Ovary (tissue), 10 donors: ENCODE measurements at places on chromosomes 6 and 20.

GRCh38 chr6:131960371-131961133, 9.4 kb upstream of the CCN2 start:
- DNase-seq = no peak

GRCh38 chr6:3046295-3046694, 22.0 kb upstream of the RIPK1 start:
- DNase-seq = no peak

- DNase-seq = no peak
These were observed 10.1 kb upstream of the BAG2 start for GRCh38 chr6:57162028-57162427.

GRCh38 chr20:32271620-32272019, 5.8 kb upstream of the KIF3B start:
- DNase-seq = no peak

GRCh38 chr6:72832271-72832670, 210.4 kb downstream of the KCNQ5 start:
- no peak for DNase-seq

DNA sequence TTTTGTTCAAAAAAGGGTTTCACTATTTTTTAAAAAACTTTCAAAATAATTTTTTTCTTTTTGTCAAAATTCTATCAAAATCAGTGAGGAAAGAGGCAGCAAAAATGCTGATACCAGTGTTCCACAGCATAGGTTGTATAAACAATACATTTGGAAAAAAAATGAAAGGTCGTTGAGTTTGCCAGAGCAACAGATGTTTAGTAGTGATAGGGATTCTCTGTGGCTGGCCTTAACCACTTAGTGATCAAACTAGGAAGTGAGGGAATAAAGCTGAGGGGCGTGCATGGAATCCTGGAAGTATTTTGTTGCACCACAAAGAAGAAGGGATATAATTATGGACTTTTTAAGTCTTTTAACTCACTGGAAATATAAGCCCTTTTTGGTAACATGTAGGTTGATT, 555.3 kb upstream of the CHD6 start:
- no peak for DNase-seq

DNA sequence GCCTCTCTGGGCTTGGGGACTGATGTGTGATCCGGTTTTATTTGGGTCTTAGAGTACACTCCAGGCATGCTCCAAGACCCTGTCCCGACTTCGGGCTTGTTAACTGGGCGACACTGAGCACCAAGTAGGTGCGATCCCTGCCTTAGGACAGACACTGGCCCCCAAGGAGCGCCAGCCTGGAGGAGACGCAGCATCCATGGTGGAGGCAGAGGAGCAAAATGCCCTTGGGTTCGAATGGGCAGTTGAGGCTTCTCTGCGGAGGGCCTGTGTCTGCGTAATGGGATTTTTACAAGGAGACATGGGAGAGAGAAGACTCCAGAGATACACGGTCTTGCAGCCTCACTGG, 593 bp upstream of the LEMD2 start:
- DNase-seq = peak; percentile 51

- DNase-seq = no peak
These were observed 8.7 kb upstream of the CCR6 start for GRCh38 chr6:167113935-167114910.

GRCh38 chr6:129667621-129668020, 42.4 kb downstream of the ARHGAP18 start:
- no peak for DNase-seq

GRCh38 chr6:53309059-53309900, 39.5 kb downstream of the ELOVL5 start:
- DNase-seq = no peak

DNA sequence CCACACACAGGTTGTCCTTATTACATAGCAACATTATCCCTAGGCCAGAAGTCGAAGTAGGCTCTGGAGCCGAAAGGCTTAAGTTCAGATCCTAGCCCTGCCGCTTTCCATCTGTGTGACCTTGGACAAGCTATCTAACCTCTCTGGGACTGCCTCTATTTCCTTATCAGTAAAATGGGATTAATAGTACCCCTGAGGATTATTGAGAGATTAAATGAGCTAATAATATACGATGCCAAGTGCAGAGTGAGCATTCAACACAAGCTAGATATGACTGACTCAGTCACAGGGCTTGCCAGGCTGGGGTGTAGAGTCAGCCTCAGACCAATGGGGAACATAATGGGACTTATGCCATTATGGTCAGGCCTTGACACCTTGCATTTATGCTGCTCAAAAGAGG, 8.9 kb upstream of the SPATA2 start:
- no peak for DNase-seq

DNA sequence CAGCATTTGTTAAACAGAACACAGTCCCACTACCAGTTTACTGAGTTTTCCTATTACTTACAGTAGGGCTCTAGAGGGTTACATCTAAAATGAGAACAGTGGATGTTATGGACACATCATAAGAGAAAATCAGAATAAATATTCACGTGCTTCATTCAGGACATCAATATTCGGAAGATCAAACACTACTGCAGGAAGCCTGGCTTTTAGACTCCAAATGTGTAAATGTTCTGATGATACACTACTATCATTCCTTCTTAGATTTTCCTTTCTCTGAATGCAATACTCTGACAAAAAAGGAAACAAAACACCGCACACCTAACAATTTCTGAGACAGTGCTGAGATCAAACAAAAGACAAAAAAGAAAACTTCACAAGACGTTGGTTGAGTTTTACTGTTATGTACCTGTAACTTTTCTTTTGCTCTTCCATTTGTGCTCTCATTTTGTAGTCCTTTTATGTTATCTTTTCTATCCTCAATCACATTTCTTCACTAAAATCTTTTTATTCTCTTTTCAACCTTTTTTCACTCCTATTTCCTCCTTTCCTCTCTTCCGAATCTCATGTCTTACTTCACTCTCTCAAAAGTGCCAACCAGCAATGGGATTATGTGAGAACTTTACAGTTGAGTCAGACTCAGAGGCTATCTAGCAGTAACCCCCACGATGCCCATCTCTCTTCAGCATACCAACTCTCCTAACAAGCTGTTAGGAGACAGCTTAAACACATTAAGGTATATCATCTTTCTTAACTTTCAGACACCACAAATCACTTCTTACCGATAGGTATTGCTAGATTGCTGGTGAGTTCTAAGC, 1.7 kb downstream of the FAM184A start:
- no peak for DNase-seq

GRCh38 chr6:36633370-36633769, 39.2 kb downstream of the SRSF3 start:
- no peak for DNase-seq

GRCh38 chr6:1591926-1592325, 17.8 kb upstream of the FOXC1 start:
- DNase-seq = no peak

DNA sequence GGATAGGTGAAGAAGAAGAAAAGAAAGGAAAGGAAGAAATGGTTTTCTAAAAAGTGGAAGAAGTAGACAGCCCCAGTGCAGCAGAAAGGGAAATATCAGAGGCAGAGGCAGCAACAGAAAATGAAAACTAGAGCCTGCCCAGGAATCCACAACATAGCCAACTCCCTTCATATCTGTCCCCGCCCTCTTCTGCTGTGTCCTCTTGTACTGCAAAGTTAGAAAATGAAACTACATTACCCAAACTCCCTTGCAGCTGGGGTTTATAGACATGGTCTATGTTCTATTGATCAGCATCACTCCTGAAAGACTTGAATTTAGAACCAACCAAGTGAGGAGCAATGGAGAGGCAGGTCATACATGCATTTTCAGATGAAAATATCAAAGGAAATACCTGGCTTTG, 200.5 kb upstream of the PHACTR1 start:
- no peak for DNase-seq

DNA sequence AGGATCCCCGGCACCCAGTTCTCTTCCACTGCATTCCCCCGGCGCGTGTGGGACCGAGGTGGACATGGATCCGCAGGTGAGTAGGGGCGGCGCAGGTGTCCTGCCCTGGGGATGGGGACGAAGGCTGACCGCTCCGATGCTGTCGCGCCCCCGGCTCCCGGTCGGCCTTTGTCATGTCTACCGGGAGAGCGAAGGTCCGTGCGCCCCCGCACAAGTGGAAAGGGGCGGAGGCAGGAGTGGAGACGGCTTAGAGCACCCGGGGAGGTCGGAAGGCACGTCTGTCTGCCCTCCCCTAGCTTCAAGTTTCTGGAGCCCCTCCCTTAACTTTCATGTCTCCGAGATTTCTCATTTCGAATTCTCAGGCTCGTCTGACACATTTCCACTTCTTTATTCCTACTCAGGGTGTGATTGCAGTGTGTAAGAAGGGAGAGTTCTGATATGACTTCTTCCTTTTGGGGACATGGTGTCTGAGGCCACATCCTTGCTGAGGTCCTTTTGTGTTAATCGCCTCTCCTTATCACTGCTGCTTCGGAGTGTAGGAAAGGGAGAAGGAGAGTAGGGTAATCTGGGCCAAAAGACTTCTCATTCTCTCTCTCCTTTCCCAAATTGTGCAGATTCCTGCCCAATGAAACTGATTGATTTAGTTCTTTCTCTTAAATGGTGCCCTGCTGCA, 435 bp downstream of the KIFC1 start:
- DNase-seq = no peak

GRCh38 chr6:18422136-18422535, 35.0 kb downstream of the RNF144B start:
- DNase-seq = no peak

- DNase-seq = peak; percentile 55
These were observed 13.0 kb upstream of the MRPS10 start for GRCh38 chr6:42230345-42231321.

- no peak for DNase-seq
These were observed 29.1 kb downstream of the MRAP2 start for GRCh38 chr6:84062519-84063154.

DNA sequence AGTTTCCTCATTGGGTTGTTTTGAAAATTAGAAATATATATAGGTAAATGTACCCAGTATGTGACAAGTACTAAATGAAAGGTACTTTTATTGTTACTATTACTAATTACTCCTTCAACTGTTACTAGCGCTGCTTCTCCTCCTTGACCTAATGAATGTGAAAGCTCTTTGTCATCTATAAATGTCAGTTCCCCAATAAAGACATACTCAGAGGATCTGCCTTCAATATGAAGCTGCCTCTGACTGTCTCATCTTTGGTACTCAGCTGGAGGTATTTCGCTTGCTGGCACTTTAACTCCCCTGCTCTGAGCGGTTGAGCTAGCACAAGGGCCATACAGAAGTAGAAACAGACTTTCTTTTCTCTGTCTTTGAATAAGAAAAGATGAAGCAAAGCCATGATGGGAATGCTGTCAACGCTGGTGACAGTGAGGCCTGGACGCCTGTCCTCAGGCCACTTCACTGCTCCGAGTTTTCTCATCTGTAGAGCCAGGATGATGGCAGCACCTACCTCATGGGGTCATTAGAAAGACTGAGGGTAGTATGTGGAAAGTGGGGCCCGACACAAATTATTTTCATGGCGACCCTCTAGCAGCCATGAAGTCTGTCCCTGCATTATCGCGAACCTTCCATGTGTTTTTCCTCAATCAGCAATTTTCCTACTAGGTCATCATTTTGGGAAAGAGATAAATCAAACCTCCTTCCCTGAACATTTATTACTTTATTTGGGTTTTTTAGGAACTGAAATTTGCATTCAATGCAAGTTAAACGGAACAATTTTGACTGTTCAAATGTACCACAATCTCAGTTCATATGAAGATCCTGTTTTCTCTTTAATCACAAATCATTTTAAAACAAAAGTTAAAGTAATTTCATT, 55.9 kb upstream of the SNX9 start:
- DNase-seq = no peak

DNA sequence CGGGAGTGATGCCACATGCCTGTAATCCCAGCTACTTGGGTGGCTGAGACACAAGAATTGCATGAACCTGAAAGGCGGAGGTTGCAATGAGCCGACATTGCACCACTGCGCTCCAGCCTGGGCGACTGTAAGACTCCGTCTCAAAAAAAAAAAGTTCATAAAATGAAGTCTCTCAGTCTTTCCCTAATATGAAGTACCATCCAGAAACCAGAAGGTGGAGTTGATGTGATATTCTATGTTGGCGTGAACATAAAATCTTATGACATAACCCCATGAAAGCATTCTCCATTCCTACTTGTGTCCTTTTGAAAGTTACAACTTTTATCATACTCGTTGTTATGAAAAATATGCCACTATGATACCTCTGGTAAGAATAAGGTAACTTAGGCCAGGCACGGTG, 5.7 kb downstream of the SOD2 start:
- no peak for DNase-seq

- no peak for DNase-seq
These were observed 280.5 kb downstream of the ADGRB3 start for GRCh38 chr6:68915586-68915985.

DNA sequence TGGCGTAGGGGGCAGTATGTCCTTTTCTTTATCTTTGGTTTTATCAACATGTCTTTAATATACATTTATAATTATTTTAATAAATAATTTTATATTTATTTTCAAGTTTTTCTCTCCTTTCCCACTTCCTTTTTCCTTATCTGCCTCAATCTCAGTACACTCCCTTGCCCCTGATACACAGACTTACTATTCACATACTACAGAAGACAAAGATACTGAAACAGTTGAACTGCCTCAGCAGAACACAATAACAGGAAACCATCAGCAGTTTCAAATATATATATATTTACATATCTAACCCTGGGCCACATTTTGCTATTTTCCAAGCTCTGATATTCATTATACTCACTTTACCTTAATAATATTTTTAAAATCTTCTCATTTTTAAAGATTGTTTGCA, 19.8 kb downstream of the IBTK start:
- no peak for DNase-seq

- DNase-seq = peak; percentile 56
These were observed 48.9 kb downstream of the NOL4L start for GRCh38 chr20:32535953-32536823.

DNA sequence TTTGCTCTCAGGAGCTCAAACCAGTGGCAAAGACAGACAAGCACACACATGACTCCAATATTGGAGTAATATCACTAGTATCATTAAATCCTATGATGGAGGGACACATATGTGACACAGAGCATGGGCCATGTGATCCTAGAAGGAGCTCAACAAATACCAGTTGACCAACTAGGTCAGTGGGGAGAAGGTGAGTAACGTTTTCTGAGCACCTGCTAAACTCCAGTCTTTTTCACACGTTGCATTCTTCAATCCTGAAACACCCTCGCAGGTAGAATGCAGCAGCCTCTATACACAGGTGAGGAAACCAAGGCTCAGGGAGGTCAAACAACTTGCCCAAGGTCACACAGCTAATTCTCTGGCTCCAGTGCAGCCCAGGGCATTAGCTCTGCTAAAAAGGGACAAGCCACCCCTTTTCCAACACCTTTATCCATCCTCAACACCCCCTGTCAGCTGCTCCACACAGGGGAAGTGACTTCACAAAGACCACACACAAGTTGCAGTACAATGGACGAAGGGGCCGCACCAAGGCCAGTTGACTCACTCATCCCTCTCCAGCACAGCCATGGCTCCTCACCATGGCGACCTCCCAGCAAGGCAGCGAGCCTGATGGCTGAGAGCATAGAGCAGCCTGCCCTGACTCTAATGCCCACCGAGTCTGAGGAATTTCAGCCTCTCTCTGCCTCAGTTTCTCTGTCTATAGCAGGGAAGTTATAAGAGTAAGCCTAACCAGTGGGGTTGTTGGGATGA, 4.4 kb downstream of the CAPN11 start:
- no peak for DNase-seq
